ENCODE measurements at places on chromosomes 16 and 17.

DNA sequence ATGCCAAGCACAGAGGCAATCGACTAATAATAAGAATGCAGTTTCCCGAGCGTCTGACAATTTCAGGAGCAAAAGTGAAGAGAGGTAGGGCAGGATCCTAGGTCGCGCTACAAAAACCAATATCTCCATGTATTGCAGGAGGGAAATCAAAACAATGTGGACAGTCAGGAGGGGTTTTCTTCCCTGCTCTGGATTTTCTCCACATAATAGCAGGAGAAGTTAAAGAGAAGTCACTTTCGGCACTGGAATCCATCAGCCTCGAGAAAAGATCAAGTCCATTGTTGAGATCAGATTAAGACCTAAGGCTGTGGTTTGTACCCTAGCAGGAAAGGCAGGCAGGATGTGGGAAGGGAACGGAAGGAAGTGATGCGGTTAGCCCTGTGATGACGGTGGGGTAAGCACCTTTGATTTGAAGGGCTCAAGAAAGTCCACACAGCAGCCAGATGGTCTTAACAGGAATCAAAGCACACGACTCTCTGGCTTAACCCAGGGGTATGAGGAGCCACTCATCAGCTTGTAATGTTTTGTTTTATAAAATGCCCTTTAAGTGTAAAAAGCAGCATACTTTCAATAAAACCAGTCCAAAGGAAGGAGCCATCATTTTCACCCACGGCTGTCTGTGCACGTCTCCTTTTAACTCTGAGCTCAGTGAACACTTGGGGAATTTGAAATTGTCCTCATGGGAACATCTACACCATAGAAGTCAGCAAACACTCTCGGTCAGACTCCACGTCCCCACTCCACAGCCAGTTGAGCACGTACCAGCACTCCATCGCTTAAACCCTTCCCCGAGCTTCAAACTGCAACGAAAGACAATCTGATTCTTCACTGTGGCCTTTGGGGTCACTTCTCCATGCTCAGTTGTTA lies 15.8 kb upstream of the AKTIP start:
- no peak for DNase-seq

DNA sequence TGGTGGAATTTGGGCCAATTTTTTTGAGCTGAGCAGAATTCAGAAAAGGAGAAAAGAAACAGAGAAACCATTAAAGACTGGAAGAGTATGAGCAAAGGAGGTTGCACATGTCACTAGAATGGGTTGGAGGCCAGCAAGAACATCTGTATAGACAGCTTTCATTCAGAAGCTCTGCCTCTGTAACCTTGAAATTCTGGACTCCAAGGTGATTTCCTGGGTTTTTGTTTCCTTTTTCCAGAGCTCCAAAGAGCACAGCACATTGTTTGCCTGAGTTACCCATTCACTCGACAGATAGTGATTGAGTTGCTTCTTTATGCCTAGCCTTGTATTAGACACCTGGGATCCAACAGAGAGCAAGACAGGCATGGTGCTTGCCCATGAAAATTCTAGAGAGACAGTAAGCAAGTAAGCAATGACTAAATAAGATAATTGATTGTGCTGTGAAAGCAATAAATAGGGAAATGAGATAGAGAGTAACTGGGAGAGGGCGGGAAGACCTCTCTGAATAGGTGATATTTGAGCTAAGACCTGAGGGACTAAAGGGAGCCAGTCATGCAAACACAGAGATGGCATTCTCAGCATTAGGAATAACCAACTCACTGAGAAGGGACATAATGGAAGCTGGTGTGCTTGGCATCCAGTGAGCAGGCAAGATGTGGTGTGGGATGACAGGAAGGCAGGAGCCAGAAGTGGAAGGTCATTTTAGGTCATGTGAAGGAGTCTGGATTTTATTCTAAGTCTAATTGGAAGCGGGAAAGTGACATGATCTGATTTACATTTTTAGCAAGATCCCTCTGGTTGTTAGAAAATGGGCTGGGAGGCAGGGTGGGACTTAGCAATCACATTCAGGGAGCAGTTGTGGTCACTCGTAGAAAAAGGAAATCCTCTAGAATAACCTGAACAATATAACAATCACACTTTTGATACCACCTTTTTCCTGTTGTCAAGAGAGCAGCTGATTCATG lies 197.5 kb downstream of the HS3ST3A1 start:
- DNase-seq = no peak

GRCh38 chr17:62601471-62601870 lies 26.0 kb upstream of the MRC2 start:
- DNase-seq = no peak

GRCh38 chr17:17351901-17352781 lies 49.0 kb downstream of the NT5M start:
- no peak for DNase-seq

DNA sequence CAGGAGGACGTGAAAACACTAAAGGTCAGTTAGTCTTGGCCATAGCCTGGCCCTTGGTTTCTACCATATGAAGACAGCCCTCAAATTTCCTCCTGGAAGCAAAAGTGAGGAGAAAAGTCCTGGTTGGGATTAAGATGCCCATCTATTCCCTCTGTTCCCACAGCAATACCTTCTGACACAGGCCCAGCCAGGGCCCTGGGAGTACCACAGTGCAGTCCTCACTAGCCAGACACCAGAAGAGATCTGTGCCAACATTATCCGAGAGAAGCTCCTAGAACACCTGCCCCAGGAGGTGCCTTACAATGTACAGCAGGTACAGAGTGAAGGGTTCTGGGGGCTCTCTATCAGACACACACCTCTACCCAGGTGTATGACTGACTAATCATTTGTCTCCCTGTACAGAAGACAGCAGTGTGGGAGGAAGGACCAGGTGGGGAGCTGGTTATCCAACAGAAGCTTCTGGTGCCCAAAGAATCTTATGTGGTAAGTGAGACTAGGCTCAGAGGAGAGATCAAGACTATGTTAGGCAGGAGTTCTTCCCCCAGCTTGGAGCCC lies 4.1 kb downstream of the ERAL1 start:
- DNase-seq = no peak

GRCh38 chr16:84821728-84822689 lies 2.2 kb downstream of the CRISPLD2 start:
- DNase-seq = no peak

GRCh38 chr17:45218895-45219661 lies 2.6 kb upstream of the FMNL1 start:
- peak; percentile 53 for DNase-seq

- no peak for DNase-seq
Measured at GRCh38 chr17:48491527-48492273, 39.1 kb downstream of the HOXB1 start.

DNA sequence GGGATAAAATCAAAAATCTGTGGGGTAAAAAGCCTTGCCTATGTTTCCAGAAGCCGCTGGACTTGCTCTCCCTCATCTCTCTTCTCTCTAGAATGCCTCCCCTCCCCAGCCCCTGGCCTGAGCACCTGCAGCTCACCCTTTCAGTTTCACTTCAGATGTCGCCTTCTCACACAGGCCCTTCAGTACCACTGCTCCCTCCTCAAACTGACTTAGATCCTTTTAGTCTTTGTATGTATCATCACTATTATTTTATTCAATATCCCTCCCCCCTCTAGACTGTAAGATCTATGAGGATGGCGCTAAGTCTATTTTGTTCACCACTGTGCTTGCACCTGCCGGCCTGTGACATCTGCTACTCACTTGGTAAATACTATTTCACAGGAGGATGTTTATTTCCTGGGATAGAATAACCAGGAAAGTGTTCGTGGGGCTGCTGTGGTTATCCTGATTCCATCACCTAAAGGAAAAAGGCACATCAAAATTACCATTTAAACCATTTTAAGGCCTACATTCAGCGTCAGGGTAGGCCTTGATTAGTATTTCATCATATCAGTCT lies 122.3 kb downstream of the MRTFB start:
- DNase-seq = no peak

Data from right kidney (tissue), 9 donors.